ENCODE measurements at places on chromosomes 5 and 9.

DNA sequence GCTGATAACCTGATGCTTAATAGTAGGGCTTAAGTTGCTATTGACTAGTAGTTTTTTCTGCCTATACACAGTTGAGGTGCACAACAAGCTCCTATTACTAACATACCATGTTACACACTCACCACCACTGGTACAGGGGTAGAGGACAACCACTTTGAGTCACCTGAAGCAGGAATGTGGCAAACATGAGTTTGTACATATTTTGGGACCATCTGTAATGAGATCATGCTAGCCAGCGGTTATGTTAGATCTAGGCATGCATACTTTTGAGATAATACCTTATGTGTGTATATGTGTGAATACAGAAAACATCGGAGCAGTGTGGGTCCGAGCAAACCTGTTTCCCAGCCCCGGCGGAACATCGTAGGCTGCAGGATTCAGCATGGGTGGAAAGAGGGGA, 72.8 kb upstream of the NXNL2 start:
- DNase-seq: no peak

DNA sequence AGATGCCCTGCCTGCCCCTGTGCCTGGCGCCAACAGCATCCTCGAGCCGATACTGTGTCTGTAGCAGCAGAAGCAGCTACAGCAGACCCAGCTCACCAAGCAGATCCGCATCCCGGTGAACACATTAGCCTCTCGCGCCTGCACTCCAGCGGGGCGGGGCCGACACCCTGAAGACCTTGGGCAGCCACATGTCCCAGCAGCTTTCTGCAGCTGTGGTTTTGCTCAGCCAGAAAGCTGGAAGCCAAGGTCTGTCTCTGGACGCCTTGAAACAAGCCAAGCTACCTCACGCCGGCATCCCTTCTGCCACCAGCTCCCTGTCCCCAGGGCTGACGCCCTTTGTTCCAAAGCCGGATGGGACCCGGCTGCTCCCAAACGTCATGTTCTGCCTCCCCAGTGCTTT, 59.6 kb downstream of the ACTBL2 start:
- DNase-seq: no peak

DNA sequence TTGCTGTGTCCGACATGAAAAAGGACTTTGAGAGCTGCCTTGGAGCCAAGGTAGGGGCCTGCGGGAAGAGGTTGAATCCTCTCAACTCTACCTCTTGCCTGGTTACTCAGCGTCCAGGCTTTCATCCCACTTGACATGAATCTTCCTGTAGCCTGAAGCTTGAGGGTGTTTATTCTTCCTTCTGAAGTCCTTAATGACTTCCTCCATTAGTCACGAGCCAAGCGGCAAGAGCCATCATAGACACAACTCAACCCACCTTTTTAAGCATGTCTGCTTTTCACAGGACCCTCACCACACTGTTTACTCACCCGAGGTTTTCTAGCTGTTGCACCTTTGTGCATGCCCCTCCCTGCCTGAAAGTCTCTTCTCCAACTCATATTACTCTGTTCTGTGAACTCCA, 40.2 kb downstream of the ACO1 start:
- DNase-seq: no peak

GRCh38 chr5:33276628-33276950, 164.2 kb upstream of the TARS1 start:
- DNase-seq: no peak

- DNase-seq: no peak
Measured at GRCh38 chr9:134525841-134526583, 115.6 kb upstream of the COL5A1 start.

- DNase-seq: no peak
Measured at GRCh38 chr5:116459301-116459700, 115.3 kb downstream of the SEMA6A start.

DNA sequence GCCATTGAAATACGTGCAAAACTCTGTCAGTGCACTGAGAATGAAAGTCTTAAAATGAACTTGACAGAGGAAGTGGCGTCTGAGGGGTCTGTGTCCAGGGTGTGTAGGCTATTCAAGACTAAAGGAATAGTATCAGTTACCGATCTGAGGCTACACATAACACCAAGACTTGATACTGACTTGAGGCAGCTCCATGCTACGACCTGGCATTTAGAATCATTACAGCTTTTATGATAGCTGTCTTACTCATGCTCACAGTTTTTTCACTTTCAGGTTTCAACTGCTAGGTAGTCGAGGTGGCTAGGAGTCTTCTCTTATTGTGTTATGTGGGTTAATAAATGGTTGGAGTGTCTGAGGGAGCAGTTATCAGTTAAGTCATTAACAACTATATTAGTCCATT, 92.8 kb upstream of the SLCO6A1 start:
- no peak for DNase-seq

DNA sequence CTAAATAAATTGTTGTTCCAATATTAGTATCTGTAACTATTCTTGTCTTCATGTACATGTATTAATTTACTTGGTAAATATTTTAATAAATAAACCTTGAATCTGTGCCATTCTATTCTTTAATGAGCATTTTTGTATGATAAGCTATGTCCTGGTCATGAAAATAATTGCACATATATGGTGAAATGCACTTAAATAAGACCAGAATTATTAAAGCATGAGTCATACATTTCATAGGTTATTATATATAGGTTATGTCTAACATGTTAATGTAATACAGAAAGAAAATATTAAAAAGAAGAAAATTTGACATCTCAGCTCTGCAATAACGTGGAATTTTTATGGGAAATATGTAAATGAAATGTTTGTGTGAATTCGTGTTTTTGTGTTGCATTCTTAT, 1168.1 kb downstream of the TAF11L14 start:
- no peak for DNase-seq

- no peak for DNase-seq
Measured at GRCh38 chr9:127470662-127471061, 19.4 kb downstream of the LRSAM1 start.

- no peak for DNase-seq
Measured at GRCh38 chr9:27276193-27277030, 20.5 kb downstream of the EQTN start.

DNA sequence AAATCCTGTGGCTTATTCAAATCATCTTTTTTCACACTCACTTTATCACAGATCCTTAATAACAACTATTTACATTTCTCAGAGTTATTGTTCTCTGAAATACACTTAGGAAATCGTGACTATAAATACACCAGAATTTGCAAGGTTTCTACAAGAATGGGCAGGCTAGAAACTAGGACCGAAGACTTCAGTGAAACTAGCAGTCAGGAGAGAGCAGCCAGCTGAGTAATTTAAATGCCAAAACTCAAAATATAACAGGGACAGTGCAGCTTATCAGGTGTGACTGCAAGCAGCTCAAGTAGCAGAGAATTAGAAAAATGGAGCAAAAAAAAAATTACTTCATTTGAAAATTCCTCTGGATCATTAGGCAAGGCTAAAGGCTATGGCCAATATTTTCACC, 719.3 kb upstream of the ZNF608 start:
- DNase-seq: no peak

- no peak for DNase-seq
Measured at GRCh38 chr5:173714551-173715428, 98.3 kb upstream of the BOD1 start.

DNA sequence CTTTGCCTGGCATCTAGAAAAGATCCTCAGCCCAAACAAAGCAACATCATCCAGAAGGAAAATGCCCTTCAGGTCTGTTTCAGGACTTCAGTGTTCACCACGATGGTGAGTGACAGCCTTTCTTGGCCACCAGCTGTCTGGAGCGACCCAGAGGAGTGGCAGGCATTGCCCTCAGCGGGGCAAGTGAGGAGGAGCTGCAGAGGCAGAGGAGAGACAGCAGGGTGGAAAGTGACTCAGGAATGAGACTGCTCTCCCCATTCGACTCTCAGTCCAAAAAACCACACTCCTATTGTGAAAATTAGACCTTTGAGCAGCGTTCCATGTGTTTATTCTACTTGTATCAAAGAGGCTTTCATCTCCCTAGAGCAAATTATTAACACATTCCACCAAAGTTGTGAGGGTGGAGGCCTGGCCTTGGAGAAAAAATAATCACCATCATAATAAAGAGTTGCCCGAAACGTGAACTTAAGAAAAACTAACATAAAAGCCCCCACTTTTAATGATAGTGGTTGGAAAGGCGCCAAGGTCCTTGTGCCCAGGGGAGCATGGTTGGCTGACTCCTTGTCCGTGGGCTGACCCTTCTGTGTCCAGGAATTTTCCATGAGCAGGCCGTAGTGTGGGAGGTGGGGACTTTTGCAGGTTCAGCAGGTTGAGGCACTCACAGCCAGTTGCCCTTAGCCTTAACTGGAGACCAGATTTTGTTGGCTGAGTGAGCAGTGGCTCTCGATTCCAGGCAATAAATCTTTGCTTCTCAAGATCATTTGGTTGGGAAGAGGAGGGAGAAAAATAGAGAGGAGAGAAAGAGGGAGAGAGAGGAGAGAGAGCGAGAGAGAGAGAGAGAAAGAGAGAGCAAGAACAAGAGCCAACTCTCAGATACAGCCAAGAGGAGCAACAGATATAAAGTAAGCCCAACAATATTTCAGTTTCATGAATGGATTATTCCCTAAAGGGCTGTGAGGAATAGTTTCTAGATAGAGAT, 125.9 kb upstream of the ANKRD55 start:
- no peak for DNase-seq

DNA sequence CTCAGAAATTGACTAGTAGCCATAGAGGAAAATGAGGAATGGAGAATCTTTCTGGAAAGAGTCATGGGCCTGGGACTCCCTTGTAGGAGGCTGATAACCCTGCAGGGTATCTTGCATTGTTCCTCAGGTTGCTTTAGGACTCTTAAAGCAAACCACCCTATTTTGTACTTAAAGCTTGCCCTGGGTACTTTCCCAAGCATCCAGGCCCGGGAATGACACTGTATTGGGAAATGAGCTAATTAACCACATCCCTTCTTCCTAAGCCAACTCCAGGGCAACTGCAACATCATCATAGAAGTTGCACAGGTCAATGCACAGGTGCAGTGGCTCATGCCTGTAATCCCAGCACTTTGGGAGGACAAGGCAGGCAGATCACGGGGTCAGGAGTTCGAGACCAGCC, 55.9 kb downstream of the UGCG start:
- DNase-seq: no peak

DNA sequence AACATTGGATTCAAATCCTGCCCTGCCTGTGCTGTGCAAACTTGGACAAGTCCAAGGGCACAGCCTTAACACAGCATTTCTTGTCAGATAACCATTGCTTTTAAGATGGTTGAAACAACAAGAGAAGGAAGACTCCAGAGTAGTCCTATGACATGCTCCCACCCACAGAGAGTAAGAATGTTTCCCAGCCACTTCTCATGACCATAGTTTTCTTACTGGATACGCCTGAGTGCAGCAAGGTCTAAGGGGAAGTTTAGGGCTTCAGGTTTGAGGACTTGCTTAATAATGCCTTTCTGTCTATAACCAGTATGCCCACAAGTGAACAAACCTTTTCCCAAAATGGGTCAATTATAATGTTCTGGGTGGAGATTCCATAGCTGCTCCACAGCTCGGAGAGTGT, 126.4 kb downstream of the SLF1 start:
- no peak for DNase-seq

DNA sequence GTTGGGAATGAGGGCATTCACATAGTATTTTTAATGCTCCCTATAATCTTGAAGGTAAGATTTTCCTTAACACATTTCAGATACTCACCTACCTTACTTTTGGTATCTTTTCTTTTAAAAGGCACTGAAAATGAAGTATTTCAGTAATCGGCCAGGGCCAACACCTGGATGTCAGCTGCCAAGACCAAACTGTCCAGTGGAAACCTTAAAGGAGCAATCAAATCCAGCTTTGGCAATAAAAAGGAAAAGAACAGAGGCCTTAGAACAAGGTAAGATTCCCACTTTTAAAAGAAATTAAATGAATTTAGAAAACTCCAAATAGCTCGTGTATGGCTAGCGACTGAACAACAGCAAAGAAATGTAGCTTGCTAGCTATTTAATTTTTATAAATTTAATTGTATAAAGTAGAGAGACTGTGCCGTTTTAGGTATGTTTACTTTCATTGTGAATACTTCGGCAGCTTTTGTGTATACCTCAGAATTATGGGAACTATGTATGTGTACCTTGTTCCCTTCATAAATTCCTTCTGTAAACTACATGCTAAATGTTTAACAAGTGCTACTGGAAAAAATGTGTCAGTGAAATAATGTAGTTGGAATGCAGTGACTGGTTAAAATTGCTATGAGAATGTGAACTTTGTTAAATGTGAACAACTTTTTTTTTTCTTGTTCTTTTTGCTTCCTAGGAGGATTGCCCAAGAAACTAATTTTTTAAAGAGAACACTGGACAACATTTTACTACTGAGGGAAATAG, 41.9 kb downstream of the CDK7 start:
- no peak for DNase-seq

DNA sequence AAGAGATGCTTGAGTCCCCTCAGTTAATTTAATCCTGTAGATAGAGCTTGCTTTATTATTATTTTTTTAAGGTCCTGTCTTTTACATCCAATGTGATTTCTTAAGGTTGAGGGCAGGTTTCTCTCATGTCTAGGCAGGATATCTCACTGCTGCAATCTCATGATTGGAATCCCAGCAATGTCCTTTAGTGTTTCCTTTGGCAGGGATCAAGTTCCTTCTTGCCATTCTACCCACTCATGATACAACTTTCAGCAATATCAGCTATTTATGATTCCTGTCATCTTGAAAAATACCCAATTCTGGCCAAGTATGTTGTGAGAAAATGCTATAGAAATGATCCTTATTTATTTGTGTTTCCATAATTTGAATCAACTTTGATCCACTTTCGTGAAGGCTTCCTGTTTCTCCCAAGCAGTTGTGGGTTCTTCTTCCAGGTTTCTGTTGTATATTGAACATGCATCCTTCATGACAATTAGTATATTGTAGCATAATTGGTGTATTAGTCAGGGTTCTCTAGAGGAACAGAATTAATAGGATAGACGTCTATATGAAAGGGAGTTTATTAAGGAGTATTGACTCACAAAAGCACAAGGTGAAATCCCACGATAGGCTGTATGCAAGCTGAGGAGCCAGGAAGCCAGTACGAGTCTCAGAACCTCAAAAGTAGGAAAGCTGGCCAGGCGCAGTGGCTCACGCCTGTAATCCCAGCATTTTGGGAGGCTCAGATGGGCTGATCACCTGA, 18.4 kb upstream of the VPS13A start:
- no peak for DNase-seq

DNA sequence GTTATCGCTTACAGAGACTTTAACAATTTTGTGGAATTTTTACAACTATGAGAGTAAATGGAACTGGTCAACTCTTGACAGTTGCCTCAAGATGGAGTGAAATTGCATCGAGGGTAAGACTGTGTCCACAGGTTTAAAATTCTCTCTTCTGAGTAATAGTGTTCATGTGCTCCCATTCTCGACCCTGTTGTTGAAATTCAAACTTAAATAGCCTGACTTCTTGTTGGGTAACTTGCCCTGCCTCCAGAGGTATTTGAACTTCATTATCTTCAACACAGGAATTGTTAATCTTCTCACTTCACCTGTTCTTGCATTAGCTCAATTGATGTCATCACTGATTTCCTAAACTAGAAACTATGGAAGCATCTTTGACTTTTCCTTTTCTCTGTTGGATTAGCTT, 77.5 kb downstream of the PIP5K1B start:
- no peak for DNase-seq

- no peak for DNase-seq
Measured at GRCh38 chr9:82154573-82154972, 166.0 kb downstream of the SPATA31D1 start.

GRCh38 chr9:118954857-118955256, 414.4 kb downstream of the BRINP1 start:
- DNase-seq: no peak

- no peak for DNase-seq
Measured at GRCh38 chr9:89770531-89771174, 165.8 kb downstream of the GADD45G start.

Measured in activated T-helper 2 cell treated with anti-CD3 and anti-CD28 coated beads, Interferon-gamma antibody, Interleukin-2, Interleukin-4, amounts not matched to agents 10 μg/mL and 5 μg/mL and 100 μg/mL, durations not matched to agents 14 hours and 24 hours and 36 hours (primary cell).